ENCODE measurements at places on chromosomes 2 and 18.

GRCh38 chr2:165762723-165763122 lies 31.3 kb downstream of the GALNT3 start:
- no peak for DNase-seq

DNA sequence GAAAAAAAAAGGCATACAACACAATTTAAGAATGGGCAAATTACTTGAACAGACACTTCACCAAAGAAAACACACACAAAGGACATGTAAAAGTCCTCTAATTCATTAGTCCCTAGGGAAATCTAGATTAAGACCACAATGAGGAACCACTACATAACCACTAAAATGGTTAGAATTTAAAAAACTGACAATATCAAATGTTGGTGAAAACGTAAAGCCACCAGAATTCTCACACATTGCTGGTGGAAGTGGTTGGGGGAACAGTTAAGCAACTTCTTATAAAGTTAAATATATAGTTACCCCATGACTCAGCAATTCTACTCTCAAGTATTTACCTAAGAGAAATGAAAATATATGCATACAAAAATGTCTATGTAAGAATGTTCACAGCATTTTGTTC lies 11.8 kb downstream of the RTN4 start:
- DNase-seq, result no peak

- no peak for DNase-seq
Measured at GRCh38 chr18:31587529-31587928, 4.1 kb upstream of the TTR start.

- peak; percentile 37 for DNase-seq
Measured at GRCh38 chr18:78505851-78506461, 473.7 kb upstream of the SALL3 start.

- no peak for DNase-seq
Measured at GRCh38 chr2:233556881-233557736, 9.5 kb downstream of the USP40 start.

DNA sequence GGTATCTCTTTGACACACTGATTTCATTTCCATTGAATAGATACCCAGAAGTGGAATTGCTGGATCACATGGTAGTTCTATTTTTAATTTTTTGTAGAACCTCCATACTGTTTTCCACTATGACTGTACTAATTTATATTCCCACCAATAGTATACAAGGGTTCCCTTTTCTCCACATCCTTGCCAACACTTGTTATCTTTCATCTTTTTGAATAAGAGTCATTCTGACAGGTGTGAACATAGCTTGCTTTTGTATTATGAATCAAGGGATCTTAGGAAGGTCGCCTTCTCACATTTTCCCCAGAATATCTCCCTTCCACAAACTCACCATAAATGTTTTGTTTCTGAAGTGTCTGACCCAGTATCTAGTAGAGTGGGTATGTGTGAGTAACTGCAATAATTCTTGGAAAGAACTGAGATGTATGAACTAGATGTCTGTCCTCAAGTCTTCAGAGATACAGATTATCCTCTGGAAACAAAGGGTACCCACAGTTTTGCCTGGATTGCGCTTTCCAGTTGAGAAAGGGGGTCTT lies 17.1 kb upstream of the SP3 start:
- DNase-seq, result no peak

DNA sequence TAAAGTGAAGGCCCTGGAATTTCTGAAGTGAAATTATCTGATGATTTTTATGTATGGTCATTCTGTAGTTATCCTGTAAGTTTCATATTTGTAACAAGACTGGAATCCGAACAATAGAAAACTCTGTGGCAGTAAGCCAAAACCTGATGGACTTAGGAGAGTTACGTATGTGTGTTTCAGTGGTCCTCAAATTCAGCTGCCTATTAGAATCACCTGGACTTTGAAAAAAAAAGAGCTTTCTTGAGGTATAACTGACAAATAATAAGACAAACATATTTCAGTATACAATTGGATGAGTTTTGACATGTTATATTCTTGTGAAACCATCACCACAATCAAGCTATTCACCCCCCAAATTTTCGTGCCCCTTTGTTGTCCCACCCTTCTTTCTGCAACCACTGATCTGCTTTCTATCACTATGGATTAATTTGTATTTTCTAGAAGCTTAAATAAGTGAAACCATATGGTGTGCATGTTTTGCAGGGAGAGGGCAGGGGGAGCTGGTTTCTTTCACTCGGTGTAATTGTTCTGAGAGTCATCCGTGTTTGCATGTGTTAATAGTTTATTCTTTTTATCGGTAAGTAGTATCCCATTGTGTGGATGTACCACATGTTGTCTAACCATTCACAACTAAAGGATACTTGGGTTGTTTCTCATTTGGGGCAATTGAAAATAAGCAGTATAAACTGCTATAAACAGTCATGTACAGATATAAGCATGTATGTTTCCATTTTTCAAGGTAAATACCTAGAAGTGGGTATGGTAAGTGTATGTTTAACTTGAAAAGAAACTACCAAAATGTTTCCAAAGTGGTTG lies 50.2 kb upstream of the EML4 start:
- DNase-seq, result no peak

- DNase-seq, result no peak
Measured at GRCh38 chr2:4090668-4091630, 387.6 kb downstream of the DCDC2C start.

DNA sequence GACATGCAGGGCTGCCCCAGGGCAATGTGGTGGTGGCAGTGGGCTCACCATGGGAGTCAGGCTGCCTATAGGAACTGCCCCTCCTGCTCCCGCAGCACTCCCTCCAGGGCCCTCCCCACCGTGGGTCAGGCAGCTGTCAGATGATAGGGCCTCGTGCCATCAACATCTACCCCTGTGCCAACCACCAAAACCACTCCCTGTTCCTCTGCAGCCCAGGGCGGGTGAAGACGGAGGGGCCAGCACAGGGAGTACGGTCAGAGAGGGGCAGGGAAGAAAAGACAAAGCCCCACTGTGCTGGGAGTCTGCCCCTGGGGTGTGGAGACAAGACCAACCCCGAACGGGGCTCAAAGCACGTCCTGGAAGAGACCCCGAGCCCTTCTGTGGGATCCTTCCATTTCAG lies 97.4 kb downstream of the TNS1 start:
- DNase-seq, result peak; percentile 70

DNA sequence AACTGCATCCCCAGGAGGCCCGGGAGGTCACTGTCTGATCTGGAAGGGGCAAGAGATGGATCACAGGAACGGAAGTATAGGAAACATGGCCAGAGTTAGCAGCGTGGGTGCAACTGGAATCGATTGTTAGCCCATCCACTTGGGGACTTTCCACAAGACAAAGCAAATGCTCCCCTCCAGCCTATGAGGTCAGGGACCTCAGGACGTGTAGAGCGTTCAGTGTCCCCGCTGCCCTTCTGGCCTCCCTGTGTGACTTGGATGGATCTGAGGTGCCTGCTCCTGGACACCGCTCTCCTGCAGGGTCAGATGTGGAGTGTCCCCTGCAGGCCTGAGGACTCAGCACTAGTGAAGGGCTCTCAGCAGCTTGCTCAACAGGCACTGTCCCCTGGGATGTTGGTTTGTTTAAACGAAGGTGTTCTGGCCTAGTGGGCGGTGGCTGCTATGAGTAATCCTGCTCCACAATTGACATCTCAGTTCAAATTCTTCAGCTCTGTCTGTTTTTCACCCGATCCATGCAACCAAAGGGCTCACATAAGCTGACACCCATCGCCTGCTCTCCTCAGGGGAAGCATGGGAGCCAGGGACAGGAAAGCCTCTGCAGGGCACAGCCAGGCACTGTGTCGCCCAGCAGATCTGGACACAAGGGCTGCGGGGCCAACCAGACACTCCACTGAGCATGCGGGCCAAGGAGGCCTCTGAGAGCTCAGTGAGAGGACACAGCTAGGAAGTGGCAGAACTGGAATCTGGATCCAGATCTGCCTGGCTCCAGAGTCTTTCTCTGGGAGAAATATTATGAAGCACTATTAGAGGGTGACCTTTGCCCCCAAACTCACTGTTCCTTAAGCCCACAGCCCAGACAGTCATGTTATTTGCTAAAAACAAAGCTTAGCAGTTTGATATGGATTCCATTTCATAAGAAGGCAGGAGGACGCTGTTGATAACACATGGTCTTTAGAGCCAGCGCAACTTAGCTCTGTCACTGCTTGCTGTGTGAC lies 78.5 kb downstream of the RHOB start:
- no peak for DNase-seq

- DNase-seq, result no peak
Measured at GRCh38 chr18:67308819-67309218, 207.7 kb downstream of the DSEL start.

- DNase-seq, result no peak
Measured at GRCh38 chr2:162968306-162968705, 129.7 kb upstream of the KCNH7 start.

DNA sequence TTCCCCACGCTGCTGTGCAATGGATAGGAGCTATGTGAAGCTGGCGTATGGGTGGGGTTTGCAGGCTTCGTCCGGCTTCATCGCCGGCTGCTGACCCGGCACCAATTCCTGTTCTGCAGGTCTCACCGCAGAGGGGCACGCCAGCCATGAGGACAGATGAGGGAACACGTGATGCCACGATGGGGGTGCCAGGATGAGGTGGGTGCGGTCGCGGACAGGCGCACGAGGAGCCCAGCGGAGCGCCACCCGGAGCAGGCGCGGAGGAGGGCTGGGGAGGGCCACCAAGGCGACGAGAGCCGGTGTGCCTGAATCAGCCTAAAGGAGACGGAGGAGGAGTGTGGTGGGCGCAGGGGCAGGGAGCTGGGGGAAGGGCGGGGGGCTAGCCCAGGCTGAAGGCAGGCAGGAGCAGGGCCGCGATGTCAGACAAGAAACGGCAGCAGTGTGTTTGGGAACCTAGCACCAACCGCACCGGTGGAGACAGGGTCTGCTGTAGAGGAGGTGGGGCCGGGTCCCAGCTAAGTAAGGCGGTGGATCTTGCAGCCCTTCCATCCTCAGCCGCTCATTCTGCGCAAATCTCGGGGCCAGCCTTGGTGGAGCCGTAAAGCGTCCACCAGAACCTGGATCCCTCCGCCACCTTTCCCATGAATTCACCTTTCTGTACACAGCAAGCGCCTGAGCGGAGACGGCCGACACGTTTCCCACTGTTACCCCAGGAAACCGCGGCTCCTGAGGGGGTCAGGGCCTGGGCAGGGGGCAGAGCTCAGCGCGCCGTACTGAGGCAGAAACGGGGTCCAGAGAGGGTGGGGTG lies 17.0 kb upstream of the CD8A start:
- peak; percentile 65 for DNase-seq

DNA sequence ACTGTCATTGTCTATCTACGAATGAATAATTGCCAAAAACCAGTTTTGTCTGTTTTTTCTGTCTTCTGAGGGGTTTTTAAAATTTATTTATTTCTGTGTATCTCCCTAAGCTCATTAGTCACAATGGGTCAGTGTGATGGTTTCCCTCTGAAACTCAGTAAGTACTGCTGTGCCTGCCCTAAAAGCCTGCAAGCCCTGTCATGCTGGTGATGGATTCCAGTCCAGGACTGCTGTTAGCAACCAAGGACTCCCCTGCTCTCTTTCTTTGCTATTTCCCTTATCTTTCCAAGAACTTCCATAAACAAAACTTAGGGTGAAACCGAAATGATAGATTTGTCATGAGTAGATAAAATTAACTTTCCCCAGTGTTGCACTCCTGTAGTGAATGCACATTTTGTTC lies 11.8 kb upstream of the DSG2 start:
- DNase-seq, result no peak

DNA sequence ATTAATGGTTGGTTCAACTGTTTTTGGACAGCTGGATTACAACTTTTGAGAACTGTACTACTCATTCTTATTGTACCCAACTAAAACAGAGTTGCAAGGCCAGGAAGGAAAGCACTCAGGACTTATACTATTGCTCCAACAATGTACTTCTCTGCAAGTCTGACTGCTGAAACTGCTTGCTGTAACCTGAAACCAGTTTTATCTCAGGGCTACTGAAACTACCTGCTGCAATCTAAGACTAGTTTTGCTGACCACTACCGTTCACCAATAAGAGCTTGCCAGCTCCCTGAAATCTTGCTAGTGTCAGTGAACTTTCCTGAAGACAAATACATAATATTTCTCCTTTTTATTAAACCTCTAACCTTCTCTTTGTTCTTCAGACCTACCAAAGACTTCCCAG lies 157.3 kb downstream of the CDCA7 start:
- no peak for DNase-seq

- no peak for DNase-seq
Measured at GRCh38 chr2:9124231-9124741, 82.3 kb upstream of the ASAP2 start.

GRCh38 chr18:57898506-57899124 lies 95.5 kb upstream of the ATP8B1 start:
- DNase-seq, result no peak

DNA sequence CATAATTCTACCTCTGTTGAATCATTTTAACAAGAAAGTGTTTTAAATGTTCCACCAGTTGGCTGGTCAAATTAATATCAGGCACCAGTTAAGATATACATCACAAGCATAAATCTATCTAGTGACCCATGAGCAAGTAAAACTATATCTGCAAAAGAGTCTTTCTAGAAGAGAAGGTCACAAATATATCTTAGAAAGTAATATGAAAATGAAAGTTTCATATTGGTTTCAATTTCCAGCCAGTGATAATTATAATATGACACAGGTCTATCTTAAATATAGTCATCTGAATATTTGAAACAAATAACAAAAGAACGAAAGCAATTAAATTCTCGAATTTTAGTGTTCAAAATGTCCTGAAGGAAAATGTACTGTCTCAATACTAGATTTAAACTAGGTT lies 282.5 kb upstream of the KYNU start:
- no peak for DNase-seq

- DNase-seq, result no peak
Measured at GRCh38 chr2:63446658-63447057, 141.6 kb downstream of the WDPCP start.

- no peak for DNase-seq
Measured at GRCh38 chr2:229485857-229486256, 214.8 kb upstream of the PID1 start.

GRCh38 chr2:236261452-236261851 lies 2.8 kb downstream of the ASB18 start:
- no peak for DNase-seq

GRCh38 chr2:222318712-222319585 lies 20.2 kb upstream of the PAX3 start:
- DNase-seq, result peak; percentile 9

GRCh38 chr2:145654746-145655145 lies 1134.8 kb upstream of the ZEB2 start:
- DNase-seq, result no peak

DNA sequence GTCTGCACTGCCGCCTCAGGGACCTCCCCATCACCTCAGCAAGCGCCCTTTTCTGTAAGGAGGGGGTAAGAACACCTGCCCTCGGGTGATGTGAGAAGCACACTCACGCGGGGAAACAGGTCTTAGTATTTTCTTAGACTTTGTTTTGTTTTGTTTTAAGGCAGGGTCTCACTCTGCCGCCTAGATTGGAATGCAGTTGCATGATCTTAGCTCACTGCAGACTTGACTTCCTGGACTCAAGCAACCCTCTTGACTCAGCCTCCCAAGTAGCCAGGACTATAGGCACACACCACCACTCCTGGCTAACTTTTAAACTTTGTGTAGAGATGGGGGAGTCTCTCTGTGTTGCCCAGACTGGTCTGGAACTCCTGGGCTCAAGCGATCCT lies 37.1 kb downstream of the RAMP1 start:
- DNase-seq, result no peak

Measured in anterior cingulate cortex (tissue), 58 donors.